GM03348 (cell line): ENCODE measurements at places on chromosomes 12 and 14.
A peak's percentile ranks its signal among the peaks of the same experiment; 100 is the strongest.

DNA sequence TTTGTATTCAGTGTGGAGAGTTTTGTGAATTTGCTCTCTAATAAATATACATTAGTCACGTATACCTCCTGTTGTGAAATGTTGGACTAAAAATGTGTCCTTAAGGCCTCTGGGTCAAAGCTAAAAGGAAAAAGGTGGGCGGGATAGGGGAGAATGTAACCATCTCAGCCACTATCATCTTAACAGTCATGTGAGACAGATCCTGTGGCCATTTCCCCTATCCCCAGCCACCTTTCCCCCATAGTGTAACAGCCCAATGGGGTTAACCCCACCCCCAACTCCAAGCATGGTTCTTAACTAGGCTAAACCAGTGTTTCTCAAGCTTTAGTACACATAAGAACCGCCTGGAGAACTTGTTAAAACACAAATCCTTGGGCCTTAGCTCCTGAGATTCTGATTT is 6.5 kb upstream of the ITPR2 start:
- no peak for DNase-seq

DNA sequence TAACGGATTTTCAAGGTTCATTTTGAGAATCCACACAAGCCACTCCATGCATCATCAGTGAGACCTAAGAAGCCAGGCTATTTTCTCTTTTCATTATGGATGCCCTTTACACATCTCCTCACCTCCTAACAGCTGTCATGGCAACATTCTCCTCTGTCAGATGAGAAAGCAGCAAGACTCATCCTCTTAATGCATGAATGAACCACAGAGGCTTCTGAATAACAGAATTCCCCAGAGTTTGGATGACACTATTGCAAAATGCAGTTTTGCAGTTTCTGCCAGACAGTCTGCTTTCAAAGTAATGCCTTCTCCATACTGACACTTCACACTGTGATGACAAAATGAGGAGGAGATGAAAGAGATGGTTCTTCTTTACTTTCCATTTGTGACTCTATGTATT is 286.7 kb upstream of the GRIP1 start:
- DNase-seq = no peak

DNA sequence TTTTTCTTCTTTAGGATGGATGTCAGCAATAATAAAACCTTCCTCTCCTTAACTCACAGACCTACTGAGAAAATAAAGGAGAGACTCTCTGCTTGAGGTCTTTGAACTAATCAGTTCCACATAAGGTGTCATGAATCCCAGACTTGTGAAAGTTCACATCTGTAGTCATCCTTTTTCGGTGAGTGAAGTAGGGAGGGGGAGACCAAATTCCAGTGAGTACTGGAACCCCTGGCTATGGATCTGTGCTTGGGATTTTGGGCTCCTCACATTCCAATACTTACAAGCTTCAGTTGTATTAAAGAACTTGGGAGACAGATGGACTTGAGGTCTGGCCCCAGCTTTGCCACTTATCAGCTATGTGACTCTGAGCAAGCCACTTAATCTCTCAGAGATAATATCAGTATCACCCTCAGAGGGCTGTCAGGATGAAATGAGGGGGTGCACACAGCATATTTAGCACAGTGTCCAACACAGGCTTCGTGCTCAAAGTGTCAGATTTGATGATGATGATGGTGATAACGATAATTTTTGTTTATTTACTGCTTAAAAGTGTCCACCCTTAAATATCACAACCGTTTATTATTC is 34.8 kb upstream of the APPL2 start:
- DNase-seq = no peak

DNA sequence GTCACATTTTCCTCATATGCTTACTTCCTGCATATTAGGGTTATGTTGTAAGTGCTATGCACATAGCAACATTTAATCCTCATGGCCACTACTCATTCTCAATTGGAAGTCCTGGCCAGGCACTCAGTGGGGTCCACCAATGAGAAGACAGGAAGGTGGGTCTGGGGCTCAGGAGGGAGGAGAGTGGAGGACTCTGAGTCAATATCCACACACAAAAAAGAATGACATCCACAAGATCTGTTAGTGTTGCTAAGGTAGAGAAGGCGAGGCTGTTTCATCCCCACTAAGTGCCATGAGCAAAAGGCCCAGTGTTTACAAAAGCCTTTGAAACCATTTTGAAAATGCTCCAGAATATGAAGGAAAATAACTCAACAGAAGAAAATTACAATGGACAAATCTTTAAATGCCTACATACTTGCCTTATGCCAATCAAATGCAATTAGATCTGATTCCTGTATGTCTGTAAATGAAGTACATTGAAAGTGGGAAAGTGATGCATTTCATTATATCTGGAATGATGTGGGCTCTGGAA is 53.9 kb downstream of the EID3 start:
- DNase-seq = peak; percentile 60

- no peak for DNase-seq
These were observed 12.2 kb upstream of the TESC start for GRCh38 chr12:117111386-117111785.

GRCh38 chr12:76337583-76337982 is 10.6 kb downstream of the BBS10 start:
- peak; percentile 69 for DNase-seq

- peak; percentile 24 for DNase-seq
These were observed 28.2 kb downstream of the GLRX5 start for GRCh38 chr14:95562892-95563685.

DNA sequence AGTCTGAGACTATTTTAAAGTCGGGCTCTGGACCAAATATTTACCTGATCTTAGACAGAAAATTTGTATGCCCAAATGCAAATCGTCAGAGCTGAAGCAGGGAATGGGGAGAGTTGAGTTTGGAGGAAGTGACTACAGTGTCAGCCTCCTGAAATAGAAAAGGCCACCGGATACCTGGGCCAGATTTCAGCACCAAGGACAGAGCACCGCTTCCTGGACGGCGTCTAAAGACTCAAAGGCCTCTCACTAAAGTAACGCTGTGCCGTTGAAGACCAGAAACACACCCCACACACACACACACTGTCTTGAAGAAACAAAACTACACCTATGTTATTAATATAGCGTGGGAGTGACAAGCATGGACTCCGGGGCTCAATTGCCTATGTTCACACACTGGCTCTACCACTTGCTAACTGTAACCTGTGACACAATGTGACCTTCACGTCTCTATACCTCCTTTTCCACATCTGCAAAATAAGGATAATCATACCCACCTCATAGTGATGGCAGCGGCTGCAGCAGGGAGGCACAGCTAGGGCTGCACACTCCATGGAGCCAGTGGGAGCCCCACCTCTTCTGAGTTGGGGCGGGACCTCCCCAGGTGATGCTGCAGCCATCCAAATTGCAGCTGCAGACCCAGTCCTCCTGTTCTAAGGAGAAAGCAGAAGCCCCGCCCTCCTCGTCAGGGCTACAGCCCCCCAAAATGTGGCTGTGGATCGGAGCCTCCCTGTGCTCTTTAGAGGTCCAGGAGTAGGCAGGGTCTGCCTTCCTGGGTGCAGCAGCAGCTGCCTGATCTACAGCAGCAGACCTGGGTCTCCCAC is 35.6 kb downstream of the KRT76 start:
- peak; percentile 62 for DNase-seq

GRCh38 chr12:68011882-68012207 is 22.6 kb downstream of the IFNG-AS1 start:
- peak; percentile 55 for DNase-seq

GRCh38 chr14:83485591-83485990 is 1951.9 kb upstream of the SEL1L start:
- no peak for DNase-seq

GRCh38 chr14:61434311-61434710 is 112.9 kb downstream of the PRKCH start:
- DNase-seq = no peak

DNA sequence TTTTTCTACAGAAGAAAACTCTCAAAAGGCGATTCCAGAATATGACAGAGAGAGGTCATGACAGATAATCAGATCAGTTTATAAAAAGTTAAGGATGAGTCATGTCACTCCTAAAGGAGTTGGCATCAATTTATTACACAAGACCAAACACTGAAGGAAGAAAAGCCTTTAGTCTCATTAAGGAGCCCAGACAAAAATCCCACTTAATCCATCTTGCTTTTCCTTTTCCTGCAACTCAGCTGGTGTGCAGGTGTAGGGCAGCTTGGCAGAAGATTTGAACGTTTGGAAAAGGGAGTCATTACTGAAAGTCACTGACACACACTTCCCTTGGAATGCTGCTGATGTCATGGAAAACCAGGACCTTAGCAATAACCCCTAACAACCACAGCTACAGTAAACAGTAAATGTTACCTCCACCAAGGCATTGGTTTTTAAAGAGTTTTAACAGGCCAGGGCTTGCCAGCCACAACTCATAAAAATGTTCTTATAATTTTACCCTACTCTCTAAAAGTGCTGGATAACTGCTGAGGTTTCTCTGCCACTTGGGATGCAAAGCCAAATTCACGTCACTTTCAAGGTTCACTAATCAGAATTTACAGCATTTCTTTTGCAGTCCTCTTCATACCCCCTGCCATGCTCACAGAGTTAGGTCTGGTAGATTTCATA is 320.6 kb downstream of the RAD51B start:
- peak; percentile 62 for DNase-seq

DNA sequence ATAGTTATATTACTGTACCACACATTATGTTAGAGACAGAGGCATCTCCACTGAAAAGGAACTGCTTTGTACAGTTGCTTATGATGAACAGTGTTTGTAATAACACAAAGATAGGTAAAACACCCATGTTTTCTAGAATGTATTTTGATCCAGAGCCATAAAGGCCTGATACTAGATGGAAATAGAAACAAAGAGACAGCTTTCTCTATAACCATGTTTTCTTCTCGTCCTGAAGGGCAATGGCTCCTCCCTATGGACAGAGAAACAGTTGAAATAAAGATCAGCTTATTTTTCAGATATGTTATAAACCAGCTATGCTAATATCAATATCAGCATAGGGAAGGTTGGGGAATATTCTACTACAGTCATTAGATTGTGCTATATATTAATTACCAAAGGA is 109.2 kb downstream of the ATXN7L3B start:
- DNase-seq = no peak
